Sciatic nerve (tissue), 2 donors: ENCODE measurements at places on chromosomes 2 and 18. TPM values are rescaled to one million over a fixed set of nuclear protein-coding genes. Genes with fewer than 3 reads are reported as not detected.

DNA sequence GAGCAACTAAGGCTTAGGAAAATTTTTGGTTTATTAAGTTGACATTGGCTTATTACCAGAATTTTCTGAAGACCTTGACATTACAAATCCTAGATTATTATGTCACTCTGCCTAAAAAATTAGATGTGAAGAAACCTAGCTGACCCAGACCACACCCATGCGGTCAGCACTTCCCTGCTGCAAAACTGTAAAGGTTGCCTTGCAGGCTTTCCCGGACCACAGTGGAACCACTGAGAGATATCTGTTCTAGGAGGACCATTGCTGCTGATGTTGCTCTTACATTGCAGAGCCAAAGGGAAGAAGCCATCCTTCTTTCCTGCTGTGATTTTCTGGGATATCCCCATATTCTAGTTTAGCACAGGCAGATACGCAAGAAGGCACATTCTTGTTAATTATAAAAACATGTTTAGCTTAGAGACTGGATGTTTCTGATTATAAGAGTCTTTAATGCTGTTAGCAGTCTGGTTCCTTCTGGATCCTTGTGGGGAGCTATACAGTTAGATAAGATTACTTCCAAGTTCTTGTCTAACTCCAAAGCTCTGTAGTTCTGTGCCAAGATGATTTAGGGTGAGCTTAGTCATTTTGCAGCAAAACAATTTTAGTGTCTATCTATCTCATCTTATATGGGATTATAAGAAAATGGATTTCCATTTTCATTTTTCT, 70.2 kb downstream of the AOX1 start:
- no peak for DNase-seq

GRCh38 chr2:168165397-168165796, 82.0 kb downstream of the STK39 start:
- DNase-seq, result no peak

DNA sequence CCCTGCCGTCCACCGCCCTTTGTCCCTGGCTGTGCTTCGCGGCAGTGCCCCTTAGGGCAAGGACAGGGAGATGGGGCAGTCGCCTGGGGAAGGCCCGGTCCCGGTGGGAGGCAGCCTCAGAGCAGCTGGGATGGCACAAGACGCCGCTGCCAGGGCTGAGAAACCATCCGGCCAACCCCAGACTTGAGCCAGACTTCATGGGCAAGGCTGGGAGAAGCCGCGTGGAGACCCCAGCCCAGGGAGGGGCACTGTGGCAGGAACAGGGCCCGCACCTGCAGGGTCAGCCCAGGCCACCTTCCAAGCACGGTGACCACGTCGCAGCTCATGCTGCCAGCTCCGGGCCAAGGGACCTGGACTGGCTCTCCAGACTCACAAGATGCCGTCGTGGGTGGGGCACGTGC, 84.0 kb downstream of the NFATC1 start:
- peak; percentile 53 for DNase-seq

DNA sequence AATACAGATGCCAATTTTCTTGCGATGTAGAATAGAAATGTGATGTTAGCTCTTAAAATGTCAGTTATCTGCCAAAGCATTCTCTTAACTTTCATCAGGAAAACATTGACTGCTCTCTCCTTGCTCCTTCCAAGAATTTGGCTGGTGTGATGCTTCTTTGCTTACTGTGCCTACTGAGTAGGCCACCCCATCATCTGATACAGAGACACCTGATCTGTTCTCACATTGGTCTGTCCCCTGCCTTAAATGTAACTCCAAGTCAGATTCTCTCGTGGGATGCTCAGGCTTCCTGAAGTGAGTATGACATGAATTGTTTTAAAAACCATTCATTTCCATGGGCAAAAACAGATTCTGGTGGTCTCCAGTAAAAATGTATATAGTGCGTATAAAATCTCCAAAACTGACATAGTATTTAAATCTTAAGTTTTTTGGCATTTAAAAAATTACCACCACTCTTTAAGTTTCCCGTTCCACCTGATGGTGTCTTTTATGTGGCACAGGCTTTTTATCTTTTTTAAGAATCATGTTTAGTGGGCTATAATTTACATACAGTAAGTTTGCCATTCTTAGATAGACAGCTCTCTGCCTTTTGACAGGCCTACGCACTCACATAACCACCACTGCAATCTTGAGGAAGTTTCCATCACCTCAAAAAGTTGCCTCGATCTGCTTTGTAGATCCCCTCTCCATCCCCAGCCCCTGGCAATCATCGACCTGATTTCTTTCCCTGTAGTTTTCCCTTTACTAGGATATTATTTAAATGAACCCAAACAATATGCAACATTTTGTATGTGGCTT, 36.6 kb downstream of the UBE2F start:
- DNase-seq, result no peak

PMAIP1 gene
- total RNA-seq, result 1.2 TPM

DNA sequence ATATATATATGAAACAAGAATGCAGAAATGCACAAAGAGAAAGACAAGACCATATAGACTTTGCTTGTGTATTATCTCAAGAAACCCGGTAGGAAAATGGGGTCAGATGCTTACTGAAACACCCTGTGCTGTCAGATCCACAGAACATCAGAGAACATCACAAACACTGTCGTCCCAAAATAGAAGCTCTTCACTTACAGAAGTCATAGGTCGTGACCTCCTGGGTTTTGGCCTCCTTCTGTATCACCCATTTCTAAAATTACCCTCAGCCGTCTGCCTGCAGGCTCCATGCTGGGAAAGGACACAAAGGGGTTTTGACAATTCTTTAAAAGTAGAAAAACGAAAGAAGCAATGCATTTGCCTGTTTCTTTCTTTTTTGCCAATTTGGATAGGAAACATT, 137.9 kb downstream of the PAX3 start:
- DNase-seq, result no peak

GRCh38 chr2:134227666-134228065, 26.2 kb upstream of the MGAT5 start:
- DNase-seq, result no peak

- DNase-seq, result no peak
Observed at GRCh38 chr2:5230444-5230843, 461.7 kb upstream of the SOX11 start.

GRCh38 chr2:215760557-215760956, 252.8 kb downstream of the MREG start:
- no peak for DNase-seq

- DNase-seq, result peak; percentile 60
Observed at GRCh38 chr2:1730015-1730927, 14.0 kb downstream of the PXDN start.

C2orf66 gene
- 0.36 TPM for total RNA-seq

- peak; percentile 55 for DNase-seq
Observed at GRCh38 chr2:238108423-238109183, 8.5 kb downstream of the ESPNL start.

TMEM163 gene
- 0.45 TPM for total RNA-seq

DNA sequence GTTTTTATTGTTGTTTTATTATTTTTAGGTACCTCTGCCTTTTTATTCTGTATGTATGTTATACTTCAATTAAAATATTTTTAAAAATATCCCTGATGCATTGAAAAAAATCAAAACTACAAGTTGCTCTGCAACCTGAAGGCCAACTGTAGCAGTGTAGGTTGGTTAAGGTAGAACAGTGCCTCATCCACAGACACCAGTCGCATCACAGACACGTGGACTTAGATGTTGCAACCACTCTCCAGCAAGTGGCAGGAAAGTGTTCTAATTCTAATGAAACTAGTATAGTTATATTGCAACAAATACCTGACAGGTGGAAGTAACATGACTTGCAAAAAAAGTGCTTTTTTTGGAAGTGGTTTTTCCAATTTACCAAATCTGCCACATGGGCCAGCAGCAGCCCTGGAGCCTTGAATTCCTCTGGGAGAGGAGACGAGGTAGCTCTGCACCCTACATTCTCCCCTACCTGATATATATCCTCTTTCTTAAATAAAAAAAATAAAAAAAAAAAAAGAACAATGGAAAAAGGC, 28.4 kb upstream of the SLC3A1 start:
- DNase-seq, result no peak
